Activated naive CD4-positive, alpha-beta T cell treated with Interleukin-2 at 50 U/mL for 16 hours (primary cell): ENCODE measurements at places on chromosomes 13 and 19.
A peak's percentile ranks its signal among the peaks of the same experiment; 100 is the strongest.

GRCh38 chr13:20360041-20360491 is 127.9 kb upstream of the GJB6 start:
- DNase-seq = no peak

GRCh38 chr13:106657104-106657503 is 89.2 kb upstream of the ARGLU1 start:
- no peak for DNase-seq

DNA sequence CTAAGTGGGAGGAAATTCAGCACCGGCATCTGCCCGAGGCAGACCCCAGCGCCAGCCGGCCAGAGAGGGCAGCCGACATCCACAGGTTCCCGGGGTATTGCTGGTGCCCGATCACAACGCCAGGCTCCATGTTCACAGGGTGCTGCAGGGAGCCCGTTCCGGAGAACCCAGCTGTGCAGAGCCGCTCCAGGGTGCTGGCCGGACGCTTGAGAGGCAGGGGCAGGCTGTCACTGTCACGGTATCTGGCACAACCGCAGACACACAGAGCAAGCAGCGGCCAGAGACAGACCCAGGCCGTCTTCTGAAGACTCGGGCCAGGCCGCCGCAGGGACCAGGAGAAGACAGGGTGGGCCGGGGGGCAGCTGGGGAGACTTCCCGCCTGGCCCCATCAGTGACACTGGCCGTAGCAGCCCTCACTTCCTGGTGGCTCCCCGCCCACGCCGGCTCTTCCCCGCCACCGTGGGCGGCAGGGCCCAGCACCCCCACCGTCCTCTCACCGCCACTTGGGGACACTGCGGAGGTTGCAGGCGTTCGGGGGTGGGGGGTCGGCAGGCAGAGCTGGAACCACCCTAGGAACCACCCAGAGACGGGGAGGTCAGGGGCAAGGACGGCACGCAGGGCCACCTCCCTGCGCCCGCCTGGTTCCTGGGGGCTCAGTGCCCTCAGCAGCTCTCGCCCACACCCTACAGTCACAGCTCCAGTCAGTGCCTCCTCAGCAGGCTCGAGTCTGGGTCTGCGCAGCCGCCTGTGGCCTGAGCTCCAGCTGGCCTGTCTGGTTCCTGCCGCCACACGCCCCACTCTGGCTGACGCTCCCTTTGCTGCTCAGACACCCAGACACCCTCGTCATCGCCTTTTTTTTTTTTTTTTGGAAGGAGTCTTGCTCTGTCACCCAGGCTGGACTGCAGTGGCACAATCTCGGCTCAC is 3.8 kb downstream of the RNF126 start:
- DNase-seq = peak; percentile 53

DNA sequence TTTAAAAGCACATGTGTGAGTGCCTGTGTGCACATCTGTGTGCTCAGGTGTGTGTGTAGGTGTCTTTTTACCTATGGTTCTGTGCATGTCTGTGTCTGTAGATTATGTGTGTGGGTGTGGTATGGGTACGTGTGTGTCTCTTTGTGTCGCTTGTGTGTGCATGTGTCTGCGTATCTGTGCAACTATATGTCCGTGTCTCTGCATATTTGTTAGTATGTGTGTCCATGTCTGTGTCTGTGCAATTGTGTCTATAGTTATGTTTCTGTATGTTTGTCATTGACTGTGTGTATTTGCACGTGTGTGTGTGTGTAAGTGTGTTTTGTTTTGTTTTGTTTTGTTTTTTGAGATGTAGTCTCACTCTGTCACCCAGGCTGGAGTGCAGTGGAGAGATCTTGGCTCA is 7.3 kb upstream of the KCTD15 start:
- DNase-seq = no peak

- no peak for DNase-seq
These were observed 70.2 kb upstream of the ZDHHC20 start for GRCh38 chr13:21529146-21529893.

DNA sequence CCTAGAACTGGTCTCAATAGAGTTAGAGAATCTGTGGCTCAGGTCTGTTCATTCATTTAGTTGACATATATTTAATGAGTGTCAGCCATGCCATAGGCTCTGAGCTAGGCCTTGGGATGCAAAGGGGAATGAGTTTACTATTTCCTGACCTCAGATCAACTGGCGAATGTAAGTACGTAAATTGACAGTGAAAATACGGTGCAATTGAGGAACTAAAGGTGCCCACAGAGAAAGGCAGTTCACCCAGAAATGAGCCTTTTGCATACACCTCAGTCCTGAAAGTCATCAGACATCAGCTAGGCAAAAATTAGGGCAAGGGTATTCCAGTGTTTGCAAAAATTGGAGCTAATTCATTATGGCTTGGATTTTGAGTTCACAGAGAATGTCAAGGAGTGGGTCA is 20.6 kb upstream of the UPF3A start:
- DNase-seq = no peak

DNA sequence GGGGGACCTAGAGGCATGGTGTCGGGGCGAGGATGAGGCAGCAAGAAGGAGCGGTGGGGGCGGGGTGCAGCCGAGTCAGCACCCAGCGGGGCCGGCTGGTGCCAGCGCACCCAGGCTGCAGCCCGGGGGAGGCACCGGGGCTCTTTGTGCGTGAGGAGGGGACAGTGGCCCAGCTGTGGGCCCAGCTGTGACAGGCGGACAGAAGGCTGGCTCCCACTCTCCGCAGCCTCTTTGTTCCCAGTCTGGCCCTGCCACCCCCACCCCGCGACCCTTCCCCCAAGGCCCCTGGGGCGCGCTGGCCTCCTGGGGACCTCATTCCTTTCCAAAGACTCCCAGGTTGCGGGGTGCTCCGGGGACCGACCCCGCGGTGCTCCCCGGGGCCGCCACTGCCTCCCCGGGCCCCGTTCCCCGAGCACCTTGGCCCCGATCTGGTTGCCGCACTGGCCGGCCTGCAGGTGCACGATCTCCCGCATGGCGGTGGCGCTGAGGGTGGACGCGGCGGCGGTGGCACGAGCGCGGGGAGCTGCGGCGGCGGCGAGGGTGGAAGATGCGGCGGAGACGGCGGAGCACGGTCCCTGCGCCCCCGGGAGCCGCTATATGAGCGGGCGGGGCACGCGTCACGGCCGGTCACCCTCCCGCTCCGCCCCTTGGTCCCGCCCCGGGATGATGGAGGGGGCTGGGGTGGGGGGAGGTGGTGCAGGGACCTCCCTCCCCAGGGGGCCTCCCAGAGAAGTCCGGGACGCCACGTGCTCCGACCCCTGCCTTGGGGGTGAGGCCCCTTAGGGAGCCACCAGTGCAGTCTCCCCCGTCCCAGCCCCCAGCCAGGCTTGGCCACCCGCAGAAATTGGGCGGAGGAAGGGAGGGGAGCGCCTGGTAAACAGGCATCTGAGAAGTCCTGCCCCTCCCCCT is at the start of gene TUBB4A:
Gene TUBB4A, minus strand, starts transcription at position 570 of the 909 bp plus-strand sequence. Its CDS starts 97 bp downstream, at position 473.
- peak; percentile 46 for DNase-seq

DNA sequence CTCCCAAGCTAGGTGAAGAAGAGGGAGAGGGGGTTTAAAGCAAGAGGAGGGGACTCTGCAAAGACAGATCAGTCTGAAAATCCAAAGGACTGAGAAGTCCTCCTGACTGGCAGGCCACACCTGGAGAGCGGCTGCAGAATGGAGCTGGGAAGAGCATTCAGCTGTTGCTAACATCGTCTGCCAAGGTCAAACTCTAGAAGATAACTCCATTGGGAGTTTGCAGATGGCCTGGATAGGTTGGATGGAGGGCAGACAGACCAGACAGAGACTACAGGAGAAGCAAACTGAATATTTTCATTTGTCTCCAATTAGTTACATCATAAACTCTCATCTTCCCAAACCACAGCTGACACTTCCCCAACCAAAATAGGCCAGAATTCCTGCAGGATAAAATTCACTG is 19.9 kb upstream of the SHISA2 start:
- DNase-seq = no peak

DNA sequence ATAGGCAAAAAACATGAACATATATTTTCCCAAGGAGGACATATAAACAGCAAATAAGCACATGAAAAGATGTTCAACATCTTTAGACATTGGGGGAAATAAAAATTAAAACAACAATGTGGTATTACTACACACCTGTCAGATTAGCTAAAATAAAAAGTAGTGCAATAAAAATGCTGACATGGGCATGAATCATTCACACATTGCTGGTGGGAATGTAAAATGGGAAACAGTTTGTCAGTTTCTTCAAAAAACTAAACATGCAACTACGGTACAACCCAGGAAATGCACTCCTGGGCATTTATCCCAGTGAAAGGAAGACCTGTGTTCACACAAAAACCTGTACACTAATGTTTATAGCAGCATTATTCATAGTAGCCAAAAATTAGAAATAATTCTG is 5.3 kb upstream of the SUCLA2 start:
- no peak for DNase-seq

DNA sequence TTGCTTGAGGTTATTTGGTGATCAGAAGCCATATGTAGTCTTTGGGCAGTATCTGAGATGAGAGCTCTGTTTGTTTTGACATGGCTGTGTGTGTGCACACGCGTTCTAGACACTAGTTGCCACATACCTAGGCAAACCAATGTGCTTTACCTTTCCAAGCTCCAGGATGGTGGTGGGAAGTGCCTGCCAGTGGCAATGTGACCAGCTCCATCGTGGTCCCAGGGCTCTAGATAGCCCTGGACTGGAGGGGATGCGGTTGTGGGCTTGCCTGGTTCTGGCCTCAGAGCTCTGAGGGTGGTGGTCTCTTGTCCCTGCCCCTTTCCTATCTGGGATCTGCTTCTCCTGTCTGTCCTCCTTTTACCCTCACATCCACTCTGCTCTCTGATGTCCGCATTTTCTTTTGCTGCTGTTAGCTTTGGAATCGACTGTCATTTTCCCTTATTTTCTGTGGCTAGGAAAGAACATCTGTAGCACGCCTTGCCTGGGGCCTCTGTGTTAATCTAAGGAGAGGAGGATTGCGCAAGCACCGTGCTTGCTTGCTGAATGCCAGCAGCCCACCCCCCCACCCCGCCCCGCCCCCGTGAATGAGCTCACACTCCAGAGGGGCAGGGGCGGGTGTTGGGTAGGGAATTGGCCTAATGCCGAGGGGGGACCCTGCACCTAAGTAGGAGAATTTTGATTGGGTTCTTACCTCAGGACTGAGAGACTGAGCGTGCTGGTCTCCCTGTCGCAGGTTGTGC is 89.5 kb downstream of the ARHGEF7 start:
- no peak for DNase-seq

DNA sequence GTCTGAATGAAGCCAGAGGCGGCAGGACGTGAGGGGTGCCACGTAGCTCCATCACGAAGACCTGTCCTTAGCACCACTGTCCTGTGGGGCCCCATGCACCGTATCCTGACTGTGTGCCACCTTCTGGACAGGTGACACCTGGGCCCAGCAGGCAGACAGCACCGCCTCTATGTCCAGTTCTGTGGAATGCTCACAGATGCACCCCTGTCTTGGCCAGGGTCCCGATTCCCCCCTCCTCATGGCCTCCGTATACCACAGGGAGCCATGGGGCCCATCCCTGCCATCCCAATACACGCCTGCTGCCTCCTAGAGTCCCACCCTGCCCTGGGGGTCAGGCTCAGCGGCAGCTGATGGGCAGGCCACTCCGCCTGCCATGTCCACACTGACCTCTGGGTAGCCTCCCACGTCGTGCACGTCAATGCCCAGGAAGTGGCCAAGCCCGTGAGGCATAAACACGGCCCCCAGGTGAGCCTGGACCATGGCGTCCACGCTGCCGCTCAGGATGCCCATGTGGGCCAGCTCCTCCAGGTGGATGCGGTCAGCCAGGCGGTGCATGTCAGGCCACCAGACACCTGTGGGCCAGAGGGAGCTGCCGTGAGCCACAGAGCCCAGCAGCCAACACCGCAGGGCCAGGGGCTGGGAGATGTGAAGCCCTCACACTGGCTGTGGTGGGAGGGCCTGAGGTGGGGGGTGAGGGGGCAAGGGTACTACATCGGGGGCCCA is 17.6 kb downstream of the CEBPG start:
- no peak for DNase-seq

DNA sequence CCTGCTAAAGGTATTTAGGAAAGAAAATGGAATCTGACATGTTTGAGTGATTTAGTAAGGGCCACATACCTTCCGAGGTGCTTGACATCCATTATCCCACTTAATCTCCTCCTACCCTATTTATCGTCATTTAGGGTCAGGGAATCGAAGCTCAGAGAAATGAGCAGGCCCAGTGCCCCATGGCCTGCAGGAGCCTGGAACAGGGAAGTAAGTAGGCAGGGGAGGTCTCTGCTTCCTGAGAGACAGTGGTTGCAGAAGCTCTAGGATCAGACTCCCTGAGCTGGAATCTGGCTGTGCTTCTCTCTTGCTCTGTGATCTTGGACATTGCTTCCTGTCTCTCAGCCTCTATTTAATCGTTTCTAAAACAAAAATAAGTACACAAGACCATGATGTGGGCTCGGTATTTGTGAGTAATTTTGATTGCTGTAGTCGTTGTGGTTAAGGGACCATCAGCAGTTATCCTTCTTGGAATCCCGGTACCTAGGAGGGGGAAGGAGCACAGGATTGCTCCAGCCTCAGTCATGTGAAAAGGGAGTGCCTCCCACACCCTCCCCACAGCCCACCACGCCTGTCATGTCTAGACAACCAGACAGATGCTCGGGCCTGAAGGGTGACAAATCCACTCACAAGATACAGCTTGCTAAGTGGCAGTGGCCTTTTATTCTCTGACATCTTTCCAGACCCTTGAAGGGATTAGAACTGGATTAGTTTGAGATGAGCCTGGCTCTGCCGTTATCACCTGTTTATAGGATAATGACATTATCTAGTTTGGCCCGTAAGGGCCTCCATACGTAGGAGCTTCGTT is 169.2 kb upstream of the TSHZ3 start:
- no peak for DNase-seq

- DNase-seq = no peak
These were observed 22.2 kb upstream of the ZNF181 start for GRCh38 chr19:34711890-34712289.

DNA sequence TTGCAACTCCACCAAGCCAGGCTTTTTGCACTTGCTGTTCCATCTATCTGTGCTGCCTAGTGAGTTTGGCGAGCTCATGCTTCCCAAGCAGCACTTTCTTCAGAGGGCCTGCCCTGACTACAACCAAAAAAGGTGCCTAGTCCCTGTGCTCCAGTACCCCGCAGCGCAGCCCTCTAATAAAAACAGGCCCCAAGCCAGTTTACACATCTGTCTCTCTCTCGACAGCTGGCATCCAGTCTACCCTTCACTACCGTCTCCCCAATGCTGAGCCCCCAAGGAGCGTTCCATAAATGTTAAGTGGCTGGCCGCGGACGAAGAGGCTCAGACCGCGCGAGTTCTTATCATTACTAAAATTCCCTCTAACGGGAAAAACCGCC is 512 bp downstream of the MED4 start:
- peak; percentile 3 for DNase-seq
